A172 (cell line): ENCODE measurements at places on chromosomes 11 and 22.

GRCh38 chr22:22993184-22993583, 77.1 kb upstream of the GNAZ start:
- DNase-seq: no peak

DNA sequence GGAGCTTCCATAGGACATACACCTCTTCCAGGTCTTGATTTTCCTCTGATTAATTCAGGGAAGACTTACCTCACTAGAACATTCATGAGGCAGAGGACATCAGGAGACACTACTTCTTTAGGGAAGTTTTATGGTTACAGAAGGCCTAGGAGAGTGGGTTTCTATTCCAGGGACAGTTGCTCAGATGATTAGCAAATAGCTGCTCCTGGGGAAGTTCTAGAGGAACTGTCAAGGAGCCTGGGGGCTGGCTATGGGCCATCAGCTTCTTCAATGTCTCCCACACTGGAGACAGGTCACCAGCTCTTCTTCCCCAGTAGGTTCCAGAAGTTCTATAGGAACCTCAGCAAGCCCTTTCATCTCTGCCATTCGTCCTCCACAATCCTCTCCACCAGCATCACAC, 11.5 kb upstream of the OR10A5 start:
- DNase-seq: no peak

DNA sequence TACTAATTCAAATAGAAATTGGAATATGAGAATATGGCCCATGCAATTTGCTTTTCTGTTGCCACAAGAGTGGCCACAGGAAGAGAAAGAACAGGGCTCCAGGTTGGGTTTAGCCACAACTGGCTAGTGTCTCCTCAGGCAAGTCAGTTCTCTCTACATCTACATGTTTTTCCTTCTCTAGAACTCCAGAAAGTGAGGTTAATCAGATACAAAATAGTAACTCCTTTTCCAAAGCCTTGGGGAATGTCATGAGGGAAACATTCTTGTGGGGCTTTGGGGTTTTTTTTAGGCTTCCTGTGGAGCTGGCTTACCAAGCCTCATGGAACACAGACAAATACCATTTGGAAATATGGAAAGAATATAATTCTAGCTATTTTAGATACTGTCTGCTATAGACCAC, 161.6 kb downstream of the NAV2 start:
- no peak for DNase-seq

DNA sequence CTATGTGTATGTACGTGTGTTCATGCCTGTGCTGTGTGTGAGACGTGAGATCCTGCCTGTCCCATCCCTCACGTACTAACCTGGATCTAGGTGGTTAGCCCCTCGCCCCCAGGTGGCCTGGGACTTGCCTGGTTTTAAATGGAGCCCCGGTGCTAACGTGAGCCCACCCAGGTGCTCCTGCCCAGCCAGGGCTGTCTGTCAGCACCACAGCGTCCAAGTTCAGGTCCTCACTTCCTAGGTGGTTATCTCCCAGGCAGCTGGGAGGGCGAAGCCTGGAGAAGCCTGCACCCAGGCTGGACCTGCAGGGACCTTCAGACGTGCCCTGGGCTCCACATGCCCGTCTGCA, 86.0 kb downstream of the KCNQ1 start:
- DNase-seq: no peak

DNA sequence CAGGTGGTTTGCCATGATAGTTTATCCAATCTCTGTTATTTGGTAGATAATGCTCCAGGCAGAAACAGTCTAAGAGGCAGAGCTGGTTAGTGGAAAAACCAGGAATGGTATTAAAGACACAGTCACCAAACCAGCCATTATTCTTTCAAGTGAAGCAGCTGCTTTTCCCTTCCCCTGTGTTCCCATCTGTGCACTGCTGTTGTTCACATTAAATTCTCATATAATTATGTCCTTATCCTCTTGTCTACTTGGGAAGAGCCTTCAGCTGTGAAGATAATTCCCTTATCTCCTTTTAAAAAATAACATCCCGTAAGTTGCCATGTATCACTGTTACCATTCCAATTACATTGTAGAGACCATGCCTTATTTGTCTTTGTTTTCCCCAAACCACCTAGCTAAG, 5.2 kb upstream of the TBCEL start:
- no peak for DNase-seq

DNA sequence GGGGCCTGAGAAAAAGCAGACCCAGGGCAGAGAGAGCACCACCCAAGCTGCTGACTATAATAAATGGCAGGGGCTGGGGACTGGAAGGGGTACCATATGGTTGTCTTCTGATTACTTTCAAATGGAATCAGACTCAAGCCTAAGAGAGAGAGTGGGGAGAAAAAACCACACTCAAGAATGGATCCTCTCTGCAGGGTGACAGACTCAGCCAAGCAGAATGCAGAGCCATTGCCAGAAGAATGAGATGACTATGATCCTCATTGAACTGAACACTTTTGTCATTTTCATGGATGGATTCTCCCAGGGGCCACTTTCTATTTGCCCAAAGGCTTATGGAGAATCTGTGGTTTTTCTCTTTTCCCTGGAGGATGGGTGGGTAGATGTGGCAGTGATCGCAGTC, 8.7 kb downstream of the UBASH3B start:
- no peak for DNase-seq
